ENCODE measurements at places on chromosomes 12 and 14.

- DNase-seq: peak; percentile 90
These were observed 1.5 kb downstream of the SPX start for GRCh38 chr12:21527451-21528180.

DNA sequence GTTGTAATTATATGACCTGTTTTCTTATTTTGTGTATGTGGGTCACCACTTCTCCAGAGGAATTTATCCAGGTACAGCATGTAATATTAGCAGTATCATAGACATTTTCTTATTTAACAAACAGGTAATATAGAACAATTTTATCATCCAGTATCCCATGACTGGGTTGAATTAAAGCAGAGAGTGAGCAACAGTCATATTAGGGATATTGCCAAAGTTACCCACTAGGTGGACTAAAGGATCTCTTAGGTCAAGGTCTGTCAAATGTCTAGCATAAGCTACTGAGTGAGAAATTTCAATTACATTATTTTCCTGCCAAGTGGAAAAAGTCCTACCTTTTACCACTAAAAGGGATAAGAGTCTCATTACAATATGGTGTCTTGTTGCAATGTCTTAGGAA, 62.1 kb upstream of the TRIM9 start:
- peak; percentile 31 for DNase-seq

DNA sequence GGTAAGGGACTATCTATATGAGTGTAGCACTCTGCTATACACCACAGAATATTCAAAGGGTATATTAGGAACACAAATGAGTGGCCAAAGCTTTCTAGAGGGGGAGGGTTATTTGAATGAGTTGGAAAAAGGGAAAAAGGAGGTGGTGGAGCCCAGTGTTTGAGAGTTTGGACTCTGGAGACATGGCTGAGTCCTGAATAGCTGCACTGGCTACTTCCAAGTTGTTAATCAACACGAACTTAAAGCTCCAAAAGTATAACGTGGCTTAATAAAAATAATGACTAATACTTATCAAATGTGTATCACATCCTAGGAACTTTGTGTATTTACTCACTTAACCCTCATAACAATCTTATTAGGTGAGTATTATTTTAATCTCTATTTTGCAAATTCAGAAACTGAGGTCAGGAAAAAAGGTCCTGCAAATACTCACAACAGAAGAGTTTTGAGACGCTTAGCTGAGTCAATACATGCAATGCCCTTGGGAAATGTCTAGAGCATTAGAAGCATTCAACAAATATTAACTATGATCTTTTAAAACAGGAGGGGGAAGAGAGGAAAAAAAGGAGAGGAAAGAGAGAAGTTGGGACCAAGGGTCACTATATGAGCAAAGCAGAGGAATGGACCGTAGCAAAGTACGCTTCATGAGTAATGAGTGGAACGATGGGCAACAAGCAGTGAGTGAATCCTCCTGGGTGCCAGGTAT, 189.5 kb upstream of the HMGA2 start:
- no peak for DNase-seq

DNA sequence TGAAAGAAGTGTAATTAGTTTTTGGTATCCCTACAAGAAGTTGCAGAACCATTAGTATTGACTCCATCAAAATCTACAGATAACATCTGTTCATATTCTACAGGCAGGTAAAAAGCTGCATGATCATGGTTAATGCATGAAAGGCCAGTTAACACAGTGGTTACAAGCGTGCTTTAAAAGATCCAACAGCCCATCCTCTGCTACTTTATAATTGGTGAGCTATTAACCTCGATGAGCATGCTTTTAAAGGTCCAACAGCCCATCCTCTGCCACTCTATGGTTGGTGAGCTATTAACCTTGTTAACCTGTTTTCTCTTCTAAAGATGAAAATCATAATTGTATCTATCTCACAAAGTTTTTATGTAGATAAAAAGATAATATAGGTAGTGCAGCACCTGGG, 289.3 kb downstream of the DUSP6 start:
- no peak for DNase-seq

GRCh38 chr12:98127336-98127679, 388.1 kb upstream of the TMPO start:
- no peak for DNase-seq

DNA sequence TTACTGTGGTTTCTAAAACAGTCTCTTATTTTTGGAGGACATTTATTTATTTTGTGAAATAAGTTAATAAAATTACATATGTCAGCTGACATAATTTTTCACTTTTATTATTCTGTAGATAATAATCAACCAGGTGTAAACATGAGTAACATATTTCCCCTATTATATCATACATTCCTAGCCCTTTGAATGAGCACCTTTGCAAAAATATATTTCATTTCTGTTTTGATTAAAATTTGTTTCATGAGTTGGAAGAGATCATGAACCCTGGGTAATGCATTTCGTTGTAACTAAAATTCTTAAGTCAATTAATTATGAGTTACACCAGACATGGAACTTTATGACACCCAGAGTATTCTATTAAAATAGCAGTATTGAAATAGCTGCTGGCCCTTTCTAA, 56.3 kb downstream of the SLC16A7 start:
- no peak for DNase-seq

GRCh38 chr12:104667139-104667538, 210.4 kb downstream of the CHST11 start:
- DNase-seq: no peak

DNA sequence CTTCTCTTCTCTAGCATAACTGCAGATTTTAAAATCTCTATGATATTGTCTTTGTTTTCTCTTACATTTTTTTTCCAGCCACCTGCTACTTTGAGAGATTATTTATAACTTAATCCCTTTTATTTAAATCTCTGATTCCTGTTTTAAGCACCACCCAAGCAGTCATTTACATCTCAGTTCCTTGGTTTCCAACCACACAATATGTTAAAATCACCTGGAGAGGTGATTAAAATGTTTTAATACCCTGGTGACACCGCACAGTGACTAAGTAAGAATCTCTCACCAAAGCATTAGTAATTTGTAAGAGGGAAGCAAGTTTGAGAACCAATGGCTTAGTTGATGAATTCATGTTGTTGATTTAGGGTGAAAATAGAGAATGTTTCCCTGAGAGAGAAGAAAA, 849.8 kb downstream of the TMTC2 start:
- DNase-seq: no peak

DNA sequence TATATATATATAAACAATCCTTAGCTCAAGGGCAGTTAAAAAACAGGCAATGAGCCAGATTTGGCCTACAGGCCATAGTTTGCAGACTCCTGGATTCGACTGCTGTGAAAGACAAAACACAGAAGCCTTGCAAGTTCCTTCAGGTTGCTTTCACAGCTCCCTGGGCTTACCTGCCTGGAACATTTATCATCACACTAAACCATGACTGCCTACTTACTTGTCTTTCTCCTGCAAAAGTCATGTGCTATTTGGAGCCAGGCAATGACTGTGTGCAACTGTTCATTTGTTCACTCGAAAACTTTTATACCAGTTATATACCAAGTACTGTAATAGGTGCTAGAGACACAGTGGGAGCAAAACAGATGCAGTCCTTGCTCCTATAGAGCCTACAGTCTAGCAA, 2.2 kb upstream of the RPS6KA5 start:
- DNase-seq: no peak

DNA sequence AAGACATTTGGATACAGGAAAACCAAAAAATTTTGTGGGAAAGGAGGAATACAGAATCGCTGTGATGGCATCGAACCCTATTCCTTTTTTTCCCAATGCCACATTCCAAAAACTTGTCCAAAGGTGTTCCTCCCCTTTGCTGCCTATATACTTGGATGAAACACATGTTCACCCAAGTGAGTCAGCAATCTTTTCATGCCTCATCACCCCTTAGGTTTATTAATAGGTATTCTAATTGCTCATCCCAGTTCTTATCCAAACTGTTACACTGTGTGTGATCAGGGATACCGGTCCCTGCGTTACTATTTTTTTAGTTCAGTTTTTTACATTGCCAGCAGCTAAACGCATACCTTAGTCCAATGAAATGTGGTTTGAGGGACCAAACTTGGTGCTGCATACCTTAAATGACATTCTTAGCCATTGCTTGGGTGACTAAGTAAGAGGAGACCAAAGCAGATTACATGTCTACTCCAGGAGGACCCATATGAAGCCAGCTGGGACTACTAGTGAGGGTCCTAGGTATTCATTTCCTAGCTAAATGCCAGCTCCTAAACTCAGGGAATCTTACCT, 20.6 kb upstream of the ST8SIA1 start:
- no peak for DNase-seq

- DNase-seq: peak; percentile 80
These were observed 1041.8 kb downstream of the VRK1 start for GRCh38 chr14:97838986-97839385.

DNA sequence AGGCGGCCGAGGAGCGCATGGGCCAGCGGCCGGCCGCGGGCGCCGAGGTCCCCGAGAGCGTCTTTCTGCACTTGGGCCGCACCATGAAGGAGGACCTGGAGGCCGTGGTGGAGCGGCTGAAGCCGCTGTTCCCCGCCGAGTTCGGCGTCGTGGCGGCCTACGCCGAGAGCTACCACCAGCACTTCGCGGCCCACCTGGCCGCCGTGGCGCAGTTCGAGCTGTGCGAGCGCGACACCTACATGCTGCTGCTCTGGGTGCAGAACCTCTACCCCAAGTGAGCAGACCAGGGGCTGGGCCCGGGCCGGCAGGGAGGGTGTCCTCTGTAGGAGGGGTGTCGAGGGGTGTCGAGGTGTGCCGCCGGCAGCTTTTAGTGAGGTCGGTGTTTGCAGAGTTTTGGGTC, 4.1 kb downstream of the TNFAIP2 start:
- DNase-seq: no peak
